A172 (cell line): ENCODE measurements at places on chromosomes 7 and 10.
A peak's percentile ranks its signal among the peaks of the same experiment; 100 is the strongest.

DNA sequence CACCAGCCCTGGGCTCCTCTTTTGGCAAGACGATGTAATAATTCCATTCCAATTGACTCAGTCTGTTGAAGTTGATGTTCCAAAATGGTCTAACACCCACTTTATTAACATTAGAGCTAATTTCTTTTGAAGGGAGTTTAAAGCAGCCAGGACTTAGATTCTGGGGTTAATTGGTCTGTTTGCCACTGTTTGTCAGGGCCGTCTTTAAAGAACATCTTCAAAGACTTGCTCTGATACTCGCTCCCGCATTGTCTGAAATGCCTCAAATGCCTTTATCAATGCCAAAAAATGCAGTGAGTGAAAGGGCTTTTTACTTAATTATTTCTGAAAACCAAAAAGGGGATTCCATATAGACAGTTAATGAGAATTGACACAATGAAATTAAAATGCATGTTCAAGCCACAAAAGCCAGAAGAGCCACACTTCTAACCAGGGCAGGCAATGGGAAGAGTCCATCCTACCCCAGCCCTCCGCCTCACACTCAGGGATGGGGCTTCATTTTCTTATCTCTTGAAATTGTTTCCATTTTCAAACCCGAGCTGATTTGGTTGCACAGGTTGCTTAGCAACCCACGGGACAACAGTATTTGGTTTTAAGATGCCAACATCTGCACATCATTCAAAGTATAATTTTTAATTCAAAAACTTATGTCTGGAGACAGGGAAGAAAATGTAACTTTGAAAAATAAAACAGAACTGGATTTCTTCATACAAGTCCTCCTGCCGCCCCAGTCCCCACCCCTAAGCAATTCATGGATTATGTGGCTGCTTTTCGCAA, 163.0 kb downstream of the FGFR2 start:
- DNase-seq: no peak

GRCh38 chr7:156656598-156656997, 16.0 kb downstream of the RNF32 start:
- DNase-seq: no peak

GRCh38 chr10:34864149-34865067, 49.3 kb upstream of the PARD3 start:
- no peak for DNase-seq

GRCh38 chr10:77027141-77027540, 610.5 kb downstream of the KCNMA1 start:
- DNase-seq: no peak

DNA sequence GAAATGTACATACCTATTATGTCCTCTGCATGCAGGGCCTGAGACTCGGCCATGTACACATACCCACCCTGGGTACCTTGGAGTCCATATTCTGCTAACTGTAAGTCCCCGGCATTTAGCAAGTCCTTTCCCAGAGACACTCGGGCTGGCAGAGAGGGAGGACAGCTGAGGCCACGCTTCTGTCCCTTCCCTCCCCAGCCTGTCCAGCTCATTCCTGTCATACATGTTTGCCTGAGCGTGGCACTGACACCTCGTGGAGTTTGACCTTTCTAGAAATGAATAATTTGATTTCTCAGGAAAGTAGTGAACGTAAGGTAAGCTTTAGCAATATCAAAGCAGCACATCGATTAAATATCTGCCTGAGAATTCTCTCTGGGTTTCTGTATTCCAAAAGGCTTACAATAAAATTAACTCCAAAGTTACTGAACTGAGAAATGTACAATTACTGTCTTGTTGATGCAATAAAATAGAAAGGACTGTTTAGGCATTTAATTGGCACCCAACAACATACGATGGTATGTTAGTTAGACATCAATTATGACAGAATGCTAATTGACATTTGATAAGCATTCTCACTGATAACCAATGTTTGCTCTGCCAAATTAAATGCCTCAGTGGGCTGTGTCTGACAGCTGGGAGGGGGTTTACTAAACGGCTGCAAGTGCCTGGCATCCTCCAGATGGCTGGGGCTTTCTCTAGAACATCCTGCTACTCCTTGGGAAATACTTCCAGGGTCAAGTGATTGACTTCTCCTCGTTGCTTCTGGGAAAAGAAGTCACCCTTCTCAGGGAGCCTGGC, 221.2 kb downstream of the CCSER2 start:
- no peak for DNase-seq

DNA sequence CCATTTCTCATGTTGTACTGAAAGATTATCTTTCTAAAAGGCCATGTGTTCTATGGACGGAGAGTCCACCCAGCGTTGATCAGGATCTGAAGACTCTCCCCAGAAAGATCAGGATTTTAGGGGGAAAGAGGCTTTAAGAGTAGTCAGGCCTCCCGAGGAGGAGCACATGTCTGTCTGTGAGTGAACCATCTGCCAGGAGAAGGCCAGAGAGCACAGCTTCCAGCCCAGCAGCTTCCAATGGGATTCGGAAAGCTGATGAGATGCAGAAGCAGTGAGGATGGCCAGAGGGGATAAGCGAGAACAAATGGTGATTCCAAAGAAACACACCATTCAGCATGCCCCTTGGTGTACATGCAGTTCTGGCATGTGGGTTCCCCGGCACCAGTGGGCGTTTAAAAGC, 88.5 kb upstream of the TCERG1L start:
- no peak for DNase-seq

- no peak for DNase-seq
Measured at GRCh38 chr10:69268761-69269416, 9.4 kb upstream of the HK1 start.

- peak; percentile 25 for DNase-seq
Measured at GRCh38 chr7:32453341-32454011, 36.7 kb downstream of the LSM5 start.

DNA sequence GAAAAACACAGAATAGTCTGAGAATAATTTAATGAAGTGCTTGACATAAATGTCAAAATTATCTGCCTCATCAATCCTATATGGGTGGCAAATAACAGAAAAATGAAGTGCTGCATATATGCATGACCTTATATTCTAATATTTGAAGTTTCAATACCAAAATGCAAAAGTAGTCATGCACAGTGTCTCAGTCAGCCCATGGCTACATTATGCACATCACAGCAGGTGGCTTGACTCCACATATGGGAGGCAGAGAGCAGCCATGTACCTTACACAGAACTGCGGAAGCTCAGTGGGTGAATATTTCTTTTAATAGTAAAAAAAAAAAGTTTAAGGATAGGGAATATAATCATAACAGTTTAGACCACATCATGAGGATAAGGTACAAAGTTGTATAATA, 17.4 kb upstream of the LIPN start:
- DNase-seq: no peak

DNA sequence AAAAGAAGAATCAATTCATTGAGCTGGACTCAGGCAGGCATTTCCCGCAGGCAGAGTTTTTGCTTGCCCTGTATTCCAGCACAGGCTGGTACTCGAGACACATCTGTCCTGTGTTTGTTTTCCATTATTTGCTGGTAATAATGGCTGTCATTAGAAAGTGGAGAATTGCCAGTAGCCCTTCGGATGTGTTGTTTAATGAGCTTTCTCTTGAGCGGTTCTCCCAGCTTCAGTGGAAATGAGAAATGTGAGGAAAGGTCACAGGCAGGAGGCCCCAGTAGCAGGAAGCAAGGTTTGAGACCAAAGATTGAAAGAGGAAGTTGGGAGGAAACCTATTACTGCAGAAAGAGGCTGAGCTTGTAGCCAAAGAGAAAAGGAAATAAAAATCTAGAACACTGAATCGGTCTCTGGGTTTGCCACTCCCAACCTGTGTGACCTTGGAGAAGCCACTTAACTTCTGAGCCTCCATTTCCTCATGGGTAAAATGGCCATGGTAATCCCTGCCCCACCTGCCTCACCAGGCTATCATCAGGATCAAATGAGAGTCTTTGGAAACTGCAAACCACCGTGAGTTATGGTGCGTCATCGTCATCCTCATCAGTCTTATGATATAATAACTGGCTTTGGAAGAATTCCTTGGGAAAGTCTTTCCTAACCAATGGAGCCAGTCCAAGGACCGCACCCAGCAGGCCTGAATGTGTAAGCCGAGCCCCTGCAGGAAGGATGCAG, 67.7 kb downstream of the TACR2 start:
- peak; percentile 99 for DNase-seq
